ENCODE measurements at places on chromosomes 6 and 20. TPM values are rescaled to one million over a fixed set of nuclear protein-coding genes. Genes with fewer than 3 reads are reported as not detected.
A peak's percentile ranks its signal among the peaks of the same experiment; 100 is the strongest.

DNA sequence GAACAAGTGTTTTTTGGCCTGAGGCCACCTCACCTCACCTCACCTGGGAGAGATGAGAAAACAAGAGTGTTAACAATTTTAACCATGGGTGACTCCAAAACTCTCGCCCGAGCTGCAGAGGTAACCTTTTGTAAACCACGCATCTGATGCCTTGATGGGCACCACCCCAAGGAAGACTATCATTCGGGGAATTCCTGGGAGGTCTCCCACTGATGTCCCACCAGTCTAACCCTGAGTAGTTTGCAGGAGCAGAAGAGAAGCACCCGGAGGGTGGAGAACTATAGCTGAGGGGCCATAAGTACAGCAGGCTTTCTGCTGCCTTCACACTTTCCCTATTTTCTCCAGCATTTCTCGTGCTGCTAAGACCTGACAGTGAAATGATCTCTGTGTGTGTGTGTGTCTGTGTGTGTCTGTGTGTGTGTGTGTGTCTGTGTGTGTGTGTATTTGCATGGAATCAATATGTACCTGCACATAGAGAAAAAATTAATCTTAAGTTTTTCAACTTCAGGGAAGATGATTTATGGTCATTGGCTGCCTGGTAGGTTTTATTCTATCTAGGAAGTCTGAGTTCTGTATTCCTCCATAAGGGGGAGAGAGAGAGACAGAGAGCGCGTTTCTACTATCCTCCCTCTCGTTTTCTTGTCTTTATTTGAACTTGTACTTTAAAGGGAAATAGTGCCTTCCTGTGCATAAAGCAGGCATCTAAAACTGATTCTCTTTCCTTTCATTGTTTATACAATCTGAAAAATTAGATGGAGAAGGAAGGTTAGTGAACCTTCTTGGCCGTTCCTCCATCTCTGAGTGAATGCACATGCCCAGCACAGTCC lies 75.8 kb downstream of the CAP2 start:
- no peak for DNase-seq

DNA sequence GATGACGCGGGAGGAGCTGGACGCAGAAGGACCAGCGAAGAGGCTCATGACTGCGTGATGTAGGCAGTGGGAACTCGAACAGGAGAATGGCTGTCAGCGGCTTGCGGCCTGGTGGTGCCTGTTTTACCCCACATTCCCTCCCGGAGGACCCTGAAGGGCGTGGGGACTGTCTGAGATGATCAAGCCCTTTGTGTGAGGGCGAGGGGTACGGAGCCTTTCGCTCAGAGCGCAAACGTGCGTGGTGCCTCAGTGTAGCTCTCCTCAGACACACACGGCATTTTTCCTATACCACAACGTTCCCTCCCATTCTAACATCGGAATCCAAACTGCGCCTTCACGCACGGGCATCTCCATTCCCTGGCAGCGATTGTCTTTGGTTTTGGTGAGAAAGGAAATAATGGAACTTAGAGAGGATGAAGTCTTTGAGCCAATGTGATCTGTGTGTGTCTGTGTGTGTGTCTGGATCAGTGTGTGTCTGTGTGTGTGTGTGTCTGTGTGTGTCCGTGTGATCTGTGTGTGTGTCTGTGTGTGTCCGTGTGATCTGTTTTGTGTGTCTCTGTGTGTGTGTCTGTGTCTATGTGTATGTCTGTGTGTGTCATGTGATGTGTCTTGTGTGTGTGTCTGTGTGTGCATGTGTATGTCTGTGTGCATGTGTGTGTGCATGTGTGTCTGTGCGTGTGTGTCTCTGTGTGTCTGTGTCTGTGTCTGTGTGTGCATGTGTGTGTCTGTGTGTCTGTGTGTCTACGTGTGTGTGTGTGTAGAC lies 5.3 kb downstream of the PTK6 start:
- peak; percentile 55 for DNase-seq

DNA sequence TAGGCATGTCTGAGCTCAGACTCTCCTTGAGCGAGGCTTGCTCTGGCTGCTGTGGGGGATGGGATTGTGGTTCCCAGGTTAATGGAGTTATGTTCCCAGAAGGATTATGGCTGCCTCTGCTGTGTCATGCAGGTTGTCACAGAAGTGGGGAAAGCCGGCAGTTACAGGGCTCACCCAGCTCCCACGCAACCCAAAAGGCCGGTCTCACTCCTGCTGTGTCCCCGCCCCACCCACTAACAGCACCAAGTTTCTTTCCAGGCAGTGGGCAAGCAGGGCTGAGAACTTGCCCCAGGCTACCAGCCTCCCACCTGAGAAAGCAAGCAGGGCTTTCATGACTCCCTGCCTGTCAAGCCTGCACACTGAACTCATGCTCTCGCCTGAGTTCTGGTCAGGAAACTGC lies 750.5 kb downstream of the FRK start:
- no peak for DNase-seq

DNA sequence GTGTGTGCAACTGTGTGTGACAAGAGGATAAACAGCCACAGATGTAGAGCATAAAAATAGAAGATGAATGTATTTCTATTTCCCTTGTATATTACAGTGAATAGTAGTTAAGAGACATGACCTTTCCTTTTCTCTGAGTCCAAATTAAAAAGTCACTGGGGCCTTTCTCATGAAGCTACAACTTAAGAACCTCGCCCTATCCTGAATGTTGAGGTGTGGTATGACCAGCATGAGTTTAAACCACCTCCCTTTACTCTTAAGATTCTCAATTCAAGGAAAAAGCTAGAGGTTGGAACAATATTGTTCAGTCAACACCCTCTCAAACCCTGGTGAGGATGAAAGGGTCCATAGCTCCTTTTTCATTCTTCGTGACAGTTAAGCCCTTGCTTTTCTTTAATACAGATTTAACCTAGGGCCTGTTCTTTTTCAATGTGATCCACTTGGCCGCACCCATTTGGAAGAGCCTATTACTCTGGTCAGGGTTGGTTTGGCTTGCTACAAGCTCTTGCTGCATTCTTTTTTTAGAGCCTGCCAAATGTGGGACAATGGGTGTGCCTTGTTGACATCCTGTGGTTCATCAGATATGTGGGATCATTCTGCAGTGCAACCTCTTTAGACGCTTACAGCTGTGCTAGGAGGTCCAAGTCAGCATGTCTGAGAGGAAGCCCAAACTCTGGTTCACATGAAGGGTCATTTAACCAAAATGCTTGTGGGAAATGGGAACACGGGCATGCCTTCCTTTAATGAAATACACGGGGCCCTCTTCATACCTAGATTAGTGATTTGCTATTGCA lies 290.0 kb downstream of the HAO1 start:
- no peak for DNase-seq

The ZSCAN23 gene
- 1.5 TPM for total RNA-seq

The NHSL1 gene
- total RNA-seq, result 0.73 TPM

DNA sequence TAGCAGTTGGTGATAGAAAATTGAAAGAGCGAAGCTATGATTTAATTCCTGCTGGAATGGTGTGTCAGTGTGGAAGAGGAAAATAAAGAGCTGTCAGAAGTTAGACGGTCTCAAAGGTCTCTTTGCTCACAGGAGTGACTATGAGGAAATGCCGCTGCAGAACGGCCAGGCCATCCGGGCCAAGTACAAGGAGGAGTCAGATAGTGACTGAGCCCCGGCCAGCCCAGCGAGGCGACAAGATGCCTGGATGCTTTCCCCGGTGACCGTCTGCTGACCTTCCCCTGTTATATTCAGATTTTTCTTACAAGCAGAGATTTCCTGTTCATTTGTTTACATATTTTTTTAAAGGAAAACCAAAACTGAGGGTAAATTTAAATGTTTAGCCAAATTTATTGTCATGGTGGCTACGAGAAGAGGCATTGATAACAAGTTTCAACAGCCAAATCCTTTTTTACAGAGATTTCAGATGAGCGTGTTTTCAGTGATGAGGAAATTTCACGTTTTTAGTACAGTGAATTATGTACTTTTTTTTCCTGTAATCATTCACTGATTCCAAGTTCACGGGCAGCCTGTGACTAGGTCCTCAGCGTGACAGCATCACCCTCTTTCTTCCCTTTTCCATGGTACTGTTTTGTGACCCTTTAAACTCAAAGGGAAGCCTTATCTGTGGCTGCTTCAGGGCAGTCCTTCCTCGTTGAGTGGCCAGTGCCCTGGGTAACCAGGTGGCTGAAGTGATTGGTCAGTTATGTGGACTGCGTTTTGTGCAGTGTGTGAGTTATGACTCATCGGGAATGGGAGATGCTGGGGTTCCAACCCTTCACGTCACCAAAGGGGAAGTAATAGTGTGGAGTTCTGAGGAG lies 12.6 kb downstream of the DYNLT1 start:
- no peak for DNase-seq

DNA sequence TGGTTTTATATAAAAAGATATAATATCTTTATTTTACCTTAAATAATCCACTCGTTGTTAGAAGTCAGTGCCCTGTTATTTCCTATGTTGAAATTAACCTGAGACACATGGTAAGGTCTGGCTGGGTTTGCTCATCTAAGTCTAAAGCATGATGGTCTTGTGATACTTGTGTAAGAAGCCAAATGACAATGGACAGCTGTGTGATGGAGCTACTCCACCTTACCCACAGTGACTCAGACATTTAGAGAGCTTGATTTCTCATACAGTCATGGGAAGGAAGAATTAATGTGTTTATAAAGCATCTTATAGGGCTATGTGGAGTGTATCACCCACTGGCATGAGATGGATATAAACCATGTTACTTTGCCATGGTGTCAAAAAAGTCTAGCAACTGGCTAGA lies 11.7 kb downstream of the CTCFL start:
- no peak for DNase-seq

DNA sequence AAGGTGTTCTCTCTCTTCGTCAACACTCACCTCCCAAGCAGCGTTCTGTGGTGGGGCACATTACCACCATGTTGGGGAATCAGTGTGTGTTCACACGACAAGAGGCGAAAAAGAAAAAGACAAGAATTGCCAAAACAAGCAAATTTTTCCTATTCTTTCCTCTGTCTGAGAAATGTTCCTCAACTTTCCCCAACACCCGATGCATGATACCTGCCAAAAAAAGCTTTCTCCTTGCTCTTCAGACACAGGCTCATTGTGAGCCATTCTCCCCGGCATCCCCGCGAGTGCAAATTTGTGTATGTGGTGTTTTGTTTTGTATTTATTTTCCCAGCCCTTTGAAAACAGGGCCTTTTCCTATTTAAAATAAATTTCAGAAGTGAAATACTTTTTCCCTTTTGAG lies 100.9 kb downstream of the JAG1 start:
- DNase-seq, result no peak

DNA sequence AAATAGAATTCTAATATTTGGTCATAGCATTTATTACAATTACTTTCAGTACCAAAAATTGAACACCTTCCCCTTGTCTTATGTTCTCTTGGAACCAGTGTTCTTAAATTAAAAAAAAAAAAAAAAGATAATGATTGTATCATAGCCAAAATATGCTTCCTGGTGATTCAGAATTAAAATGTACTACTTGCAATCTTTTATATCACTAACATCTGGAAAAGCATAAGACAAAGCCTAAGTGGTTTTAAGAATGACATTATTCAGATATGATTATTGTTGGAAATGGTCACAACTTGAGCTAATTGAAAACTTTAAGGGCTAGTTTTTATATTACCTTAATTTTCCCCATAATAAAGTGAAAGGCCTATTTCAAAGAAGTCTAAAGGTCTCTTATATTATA lies 493.3 kb upstream of the MARCKS start:
- DNase-seq, result no peak
